ENCODE measurements at places on chromosomes 6 and 20. TPM values are rescaled to one million over a fixed set of nuclear protein-coding genes. Genes with fewer than 3 reads are reported as not detected.

The SCRT2 gene
- not detected for total RNA-seq

The BMP7 gene
- total RNA-seq, result under 0.01 TPM

The XPO5 gene
- 17.3 TPM for total RNA-seq

The FAM229B gene
- 44.3 TPM for total RNA-seq

The EEF1E1 gene
- total RNA-seq, result 36.2 TPM

The PTCRA gene
- total RNA-seq, result not detected

The DEFB124 gene
- total RNA-seq, result not detected

The SCUBE3 gene
- 1.4 TPM for total RNA-seq

The SAMD5 gene
- 0.08 TPM for total RNA-seq

The TRIM31 gene
- not detected for total RNA-seq

The GSTA3 gene
- not detected for total RNA-seq

The NKAIN4 gene
- 0.15 TPM for total RNA-seq

The MYT1 gene
- total RNA-seq, result not detected

The RSPO4 gene
- not detected for total RNA-seq

The SIGLEC1 gene
- total RNA-seq, result not detected

The RGS17 gene
- total RNA-seq, result 12.7 TPM

The EZR gene
- total RNA-seq, result 63.4 TPM

The C6orf58 gene
- not detected for total RNA-seq

The CDH26 gene
- total RNA-seq, result 0.23 TPM

The UBE2J1 gene
- total RNA-seq, result 11.5 TPM

The IRF4 gene
- not detected for total RNA-seq

The ANKRD66 gene
- total RNA-seq, result not detected

The OR2H2 gene
- total RNA-seq, result not detected

The ENPP5 gene
- total RNA-seq, result 0.08 TPM

The BTN1A1 gene
- total RNA-seq, result not detected

The C6orf141 gene
- total RNA-seq, result not detected

The POU5F1 gene
- not detected for total RNA-seq

The OR12D3 gene
- not detected for total RNA-seq

The TIAM2 gene
- total RNA-seq, result 4.1 TPM

The SLC35D3 gene
- total RNA-seq, result not detected

The SESN1 gene
- total RNA-seq, result 35.1 TPM

The NKX2-4 gene
- total RNA-seq, result under 0.01 TPM

The SMPDL3A gene
- total RNA-seq, result 21.6 TPM

The PREP gene
- total RNA-seq, result 12.4 TPM

The SLC26A8 gene
- total RNA-seq, result under 0.01 TPM

The ERMARD gene
- 38.6 TPM for total RNA-seq

The PLA2G7 gene
- not detected for total RNA-seq

The CYP39A1 gene
- total RNA-seq, result 2.1 TPM

The PNLDC1 gene
- 0.23 TPM for total RNA-seq

The TMC2 gene
- not detected for total RNA-seq

The GUCA1A gene
- not detected for total RNA-seq

The PAK5 gene
- total RNA-seq, result not detected

The PTCHD4 gene
- 9.8 TPM for total RNA-seq

The CFB gene
- 15.0 TPM for total RNA-seq

The MYB gene
- total RNA-seq, result 3.8 TPM

The CRNKL1 gene
- 21.3 TPM for total RNA-seq

The ATP6V1G2 gene
- total RNA-seq, result 2.6 TPM

The MCUR1 gene
- total RNA-seq, result 5.9 TPM

The TAP2 gene
- total RNA-seq, result 40.5 TPM
